Dermis blood vessel endothelial cell (primary cell): ENCODE measurements at places on chromosomes 2 and 18.

GRCh38 chr2:36410681-36411080 is 55.1 kb downstream of the CRIM1 start:
- no peak for DNase-seq

DNA sequence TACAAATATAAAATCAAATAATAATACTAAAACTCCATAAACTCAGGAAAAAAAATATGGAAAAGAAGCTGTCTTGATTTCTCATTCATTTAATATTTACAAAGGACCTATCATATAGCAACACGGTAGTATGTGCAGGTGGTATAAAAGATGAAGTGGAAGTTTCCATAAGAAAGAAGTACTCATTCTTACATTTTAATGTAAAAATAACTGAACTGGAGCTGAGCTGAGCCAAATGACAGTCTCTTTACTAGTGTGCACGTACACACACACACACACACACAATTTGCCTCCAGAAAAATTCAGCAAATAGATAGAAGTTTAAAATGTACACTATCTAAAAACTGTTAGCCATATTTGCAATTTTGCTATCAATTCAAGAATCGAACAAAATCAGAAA is 54.1 kb downstream of the ASXL2 start:
- DNase-seq = no peak

DNA sequence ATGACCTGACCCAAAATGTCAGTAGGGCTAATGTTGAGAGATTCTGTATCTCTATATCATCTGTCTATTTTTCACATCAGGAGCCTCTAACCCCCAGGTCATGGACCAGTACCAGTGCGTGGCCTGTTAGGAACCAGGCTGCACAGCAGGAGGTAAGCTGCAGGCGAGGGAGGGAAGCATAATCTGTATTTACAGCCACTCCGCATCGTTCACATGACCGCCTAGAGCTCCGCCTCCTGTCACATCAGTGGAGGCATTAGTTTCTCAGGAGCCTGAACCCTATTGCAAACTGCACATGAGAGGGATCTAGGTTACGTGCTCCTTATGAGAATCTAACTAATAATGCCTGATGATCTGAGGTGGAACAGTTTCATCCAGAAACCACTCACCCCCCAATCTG is 180.6 kb downstream of the RDH14 start:
- no peak for DNase-seq

DNA sequence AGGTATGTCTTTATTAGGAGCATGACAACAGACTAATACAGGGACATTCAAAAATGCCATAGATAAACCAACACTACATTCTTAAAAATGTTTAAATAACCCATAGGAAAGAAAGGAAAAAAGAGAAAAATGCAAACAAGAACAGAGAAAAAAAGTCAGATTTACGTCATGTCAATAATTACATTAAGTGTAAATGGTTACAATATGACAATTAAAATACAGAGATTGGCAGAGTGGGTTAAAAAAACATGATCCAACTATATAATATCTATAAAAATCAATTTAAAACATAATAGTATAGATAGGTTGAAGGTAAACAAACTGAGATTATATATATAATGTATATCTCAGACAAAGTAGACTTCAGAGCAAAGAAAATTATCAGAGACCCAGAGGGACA is 255.8 kb downstream of the ANAPC1 start:
- no peak for DNase-seq
